Esophagus muscularis mucosa (tissue), 4 donors: ENCODE measurements at places on chromosomes 1 and 21. TPM values are rescaled to one million over a fixed set of nuclear protein-coding genes. Genes with fewer than 3 reads are reported as not detected.
A peak's percentile ranks its signal among the peaks of the same experiment; 100 is the strongest.

GRCh38 chr1:182960046-182960445, 7.1 kb upstream of the SHCBP1L start:
- no peaks in the 10 kb centered on the region for H3K36me3 ChIP-seq
- H3K27me3 ChIP-seq = no peaks in the 10 kb centered on the region
- H3K4me1 ChIP-seq = no peaks in the 10 kb centered on the region

The AIM2 gene
- not detected for total RNA-seq

- H3K27ac ChIP-seq = no peak overlapping the region
- H3K27me3 ChIP-seq = no peaks in the 10 kb centered on the region
- no peak overlapping the region for H3K4me3 ChIP-seq
- no peaks in the 10 kb centered on the region for H3K4me1 ChIP-seq
- DNase-seq = no peak
These were observed 357.6 kb upstream of the ZP4 start for GRCh38 chr1:238248356-238248755.

The MLLT11 gene
- total RNA-seq = 0.78 TPM

- no peaks in the 10 kb centered on the region for H3K27me3 ChIP-seq
- peak; percentile 91 for DNase-seq
- H3K36me3 ChIP-seq = no peaks in the 10 kb centered on the region
- H3K27ac ChIP-seq = no peak overlapping the region
- H3K4me3 ChIP-seq = no peak overlapping the region
These were observed 18.5 kb downstream of the CLCA1 start for GRCh38 chr1:86487131-86487810.

GRCh38 chr1:156616463-156616862, 2.8 kb upstream of the HAPLN2 start:
- peak overlapping the region; percentile 22 for H3K4me3 ChIP-seq
- H3K4me1 ChIP-seq = peaks cover 29% of the 10 kb centered on the region
- peak overlapping the region; percentile 73 for H3K27ac ChIP-seq
- no peaks in the 10 kb centered on the region for H3K27me3 ChIP-seq

DNA sequence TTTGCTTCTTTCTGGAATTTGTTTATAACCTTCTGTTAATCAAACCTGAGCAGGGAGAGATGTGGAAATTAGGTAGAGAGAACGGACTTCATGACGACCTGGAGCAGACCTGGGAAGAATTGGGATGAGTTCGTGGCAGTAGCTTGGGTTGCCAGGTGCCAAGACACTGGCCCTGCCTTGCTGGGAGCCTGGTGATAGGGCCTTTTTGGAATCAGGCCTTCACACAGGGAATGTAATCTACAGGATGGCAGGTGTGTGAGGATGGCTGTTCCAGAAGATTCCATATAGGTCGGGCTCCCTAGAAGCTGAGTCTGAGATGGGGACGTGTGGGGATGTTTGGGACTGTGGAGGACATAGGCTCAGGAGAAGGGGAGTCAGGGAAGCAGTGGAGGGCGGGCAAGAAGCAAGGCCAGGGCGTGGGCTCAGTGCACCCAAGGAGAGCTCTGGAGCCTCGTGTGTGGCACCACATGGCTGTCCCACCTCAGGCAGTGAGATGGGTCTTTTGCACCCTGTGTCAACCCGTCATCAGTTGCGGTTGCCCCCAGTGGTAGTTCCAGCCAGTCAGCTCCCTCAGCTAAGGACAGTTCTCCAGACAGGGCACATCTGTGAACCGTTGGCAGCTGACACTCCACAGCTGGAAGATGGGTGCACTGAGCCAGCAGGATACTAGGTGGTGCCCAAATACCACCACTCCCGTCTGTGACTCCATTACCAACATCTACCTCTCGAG, 395.9 kb downstream of the MATN1 start:
- H3K27ac ChIP-seq = no peak overlapping the region
- H3K4me3 ChIP-seq = no peak overlapping the region
- peak; percentile 74 for DNase-seq
- peaks cover 8% of the 10 kb centered on the region for H3K27me3 ChIP-seq
- H3K4me1 ChIP-seq = no peaks in the 10 kb centered on the region
- H3K36me3 ChIP-seq = no peaks in the 10 kb centered on the region
